ENCODE measurements at places on chromosomes 3 and 15. TPM values are rescaled to one million over a fixed set of nuclear protein-coding genes. Genes with fewer than 3 reads are reported as not detected.

The CLDN18 gene
- total RNA-seq: not detected

The ACTL6A gene
- total RNA-seq: 92.2 TPM

The EPHA6 gene
- not detected for total RNA-seq

The CACNA2D3 gene
- not detected for total RNA-seq

The TBC1D5 gene
- total RNA-seq: 54.0 TPM

The CDHR4 gene
- total RNA-seq: 0.62 TPM

The PLCB2 gene
- 181 TPM for total RNA-seq

The ZBTB38 gene
- total RNA-seq: 25.0 TPM

The SPATA12 gene
- total RNA-seq: not detected

The TEX9 gene
- 2.5 TPM for total RNA-seq

The HYAL1 gene
- 0.51 TPM for total RNA-seq

The SNURF gene
- total RNA-seq: 24.0 TPM

Measured in naive thymus-derived CD4-positive, alpha-beta T cell (primary cell).